H7 (cell line): ENCODE measurements at places on chromosomes 11 and 22. TPM values are rescaled to one million over a fixed set of nuclear protein-coding genes. Genes with fewer than 3 reads are reported as not detected.
A peak's percentile ranks its signal among the peaks of the same experiment; 100 is the strongest.

Gene SPON1
- 3.9 and 4.6 TPM in 2 replicates for total RNA-seq

- no peak for DNase-seq
Observed at GRCh38 chr11:128189823-128190222, 397.5 kb downstream of the ETS1 start.

- DNase-seq = no peak
Observed at GRCh38 chr11:113351068-113351450, 36.5 kb upstream of the ANKK1 start.

Gene TECTA
- 0.22 and 0.28 TPM in 2 replicates for total RNA-seq

DNA sequence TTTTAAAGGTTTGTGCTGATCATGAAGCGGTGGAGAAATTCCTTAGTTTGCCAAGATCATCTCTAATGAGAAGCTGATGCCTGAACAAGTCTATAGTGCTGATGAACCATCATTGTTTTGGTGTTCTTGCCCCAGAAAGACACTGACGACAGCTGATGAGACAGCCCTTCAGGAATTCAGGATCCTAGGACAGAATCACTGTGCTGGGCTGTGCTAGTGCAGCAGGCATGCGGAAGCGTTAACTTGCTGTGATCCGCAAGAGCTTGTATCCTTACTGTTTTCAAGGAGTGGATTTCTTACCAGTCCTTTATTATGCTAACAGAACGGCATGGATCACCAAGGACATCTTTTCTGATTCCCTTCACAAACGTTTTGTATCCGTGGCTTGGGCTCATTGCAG, 104.1 kb downstream of the TBC1D22A start:
- DNase-seq = peak; percentile 54

Gene PKNOX2
- total RNA-seq = 1.6 and 2.2 TPM in 2 replicates

- DNase-seq = peak; percentile 58
Observed at GRCh38 chr22:36379593-36380361, 8.0 kb downstream of the MYH9 start.

DNA sequence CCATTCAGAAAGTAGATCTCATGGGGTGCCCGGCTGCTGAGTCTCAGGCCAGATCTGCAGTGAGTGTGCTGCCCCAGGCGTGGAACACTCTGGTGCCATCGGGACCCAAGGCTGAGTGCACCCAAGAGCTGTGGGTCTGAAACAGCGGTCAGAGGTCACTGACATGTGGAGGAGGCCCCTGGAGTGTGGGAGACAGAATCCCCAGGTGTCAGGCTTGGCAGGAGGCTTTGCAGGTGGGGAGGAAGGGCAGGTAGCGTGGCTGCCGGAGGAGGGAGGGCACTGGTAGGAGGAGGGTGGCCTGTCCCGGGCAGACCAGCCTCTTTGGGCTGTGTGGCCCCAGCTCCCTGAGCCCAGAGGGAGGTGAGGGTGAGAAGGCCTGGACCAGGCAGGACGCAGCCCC, 31.7 kb upstream of the KRTAP5-6 start:
- no peak for DNase-seq

GRCh38 chr11:78802058-78802761, 227.5 kb upstream of the NARS2 start:
- DNase-seq = no peak

DNA sequence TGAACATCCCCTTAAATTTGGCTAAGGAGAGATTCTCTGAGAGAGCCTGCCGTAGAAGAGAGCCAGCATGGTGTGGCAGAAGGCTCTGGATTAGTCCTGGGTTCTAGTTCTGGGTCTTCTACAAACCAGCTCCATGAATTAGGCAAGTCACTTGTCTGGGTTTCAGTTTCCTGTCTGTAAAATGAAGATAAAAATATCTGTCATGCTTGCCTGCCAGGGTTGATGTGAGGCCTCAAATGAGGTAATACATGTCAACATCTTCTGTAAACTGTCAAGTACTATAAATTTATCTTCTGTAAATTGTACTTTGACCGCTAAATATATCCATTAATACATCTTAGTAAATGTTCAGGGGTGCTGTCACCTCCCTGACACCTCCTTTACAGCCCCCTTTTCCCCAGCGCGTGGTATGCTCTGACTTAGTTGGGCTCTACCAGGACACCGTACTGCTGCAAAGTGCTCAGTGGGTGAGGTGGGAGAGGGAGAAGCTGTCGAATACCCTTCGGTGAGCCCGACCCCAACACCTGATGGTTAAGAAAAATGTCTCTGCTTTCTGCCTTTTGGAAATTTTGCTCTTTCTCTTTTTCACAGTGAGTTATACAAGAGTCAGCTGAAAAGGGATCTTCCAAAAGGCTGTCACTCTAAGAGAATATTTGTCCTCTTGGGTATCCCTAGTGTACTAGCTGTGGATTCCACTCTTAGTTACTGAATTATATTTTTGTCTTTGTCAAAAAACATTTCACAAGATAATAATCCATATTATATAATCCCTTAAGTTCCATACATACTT, 15.0 kb downstream of the RBX1 start:
- DNase-seq = no peak

Gene BTG4
- total RNA-seq = not detected in 2 replicates

Gene OR2AT4
- not detected in 2 replicates for total RNA-seq

- DNase-seq = no peak
Observed at GRCh38 chr22:31526270-31526669, 29.9 kb downstream of the SFI1 start.

Gene HBD
- not detected in 2 replicates for total RNA-seq

Gene RPS19BP1
- 154 and 210 TPM in 2 replicates for total RNA-seq

Gene MFRP
- not detected in 2 replicates for total RNA-seq

Gene PLAAT2
- not detected in 2 replicates for total RNA-seq

- DNase-seq = no peak
Observed at GRCh38 chr11:8937159-8937558, 4.4 kb upstream of the C11orf16 start.

DNA sequence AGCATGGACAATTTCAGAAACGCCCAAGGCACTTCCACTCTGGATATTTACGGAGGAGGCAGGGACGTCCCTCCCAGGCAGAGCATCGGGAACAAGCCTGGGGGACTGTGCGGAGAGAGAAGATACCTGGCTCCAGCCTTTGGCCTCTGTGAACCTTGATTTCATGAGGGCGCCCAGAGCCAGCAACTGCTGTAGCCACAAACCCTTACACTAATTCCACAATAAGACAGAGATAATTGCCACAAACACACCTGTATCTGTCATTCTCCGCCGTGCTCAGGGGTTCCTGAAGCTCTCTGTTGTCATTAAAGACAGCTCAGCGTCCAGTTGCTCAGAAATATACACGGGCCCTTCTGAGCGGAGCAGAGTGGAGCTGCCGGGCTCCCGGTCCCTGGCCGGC, 1292.1 kb downstream of the TBC1D22A start:
- DNase-seq = no peak

Gene PDE2A
- total RNA-seq = 1.9 and 2.9 TPM in 2 replicates
